Inflammatory macrophage (primary cell): ENCODE measurements at places on chromosomes 2 and 18.

- DNase-seq: no peak
These were observed 5.5 kb upstream of the TTL start for GRCh38 chr2:112476434-112476833.

DNA sequence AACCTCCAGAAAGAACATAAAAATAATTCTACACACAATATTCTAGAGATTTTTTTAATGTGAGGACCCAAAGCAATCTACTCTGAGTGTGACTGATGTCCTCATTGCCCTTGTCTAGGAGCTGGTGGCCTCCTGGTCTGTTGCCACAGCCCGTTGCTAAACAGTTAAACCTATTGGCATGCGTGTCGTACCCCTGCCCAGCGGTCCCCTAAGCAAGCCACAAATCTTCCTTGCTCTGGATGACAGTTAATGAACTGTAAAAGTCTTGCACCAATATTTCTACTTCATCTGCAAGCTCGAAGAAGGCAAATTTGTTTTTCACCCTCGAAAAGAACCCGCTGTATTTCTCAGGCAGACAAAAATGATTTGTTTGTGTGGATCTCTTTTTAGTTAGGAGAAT, 489.1 kb upstream of the MEX3C start:
- DNase-seq: no peak

GRCh38 chr2:62229082-62229605, 33.2 kb downstream of the B3GNT2 start:
- DNase-seq: no peak

DNA sequence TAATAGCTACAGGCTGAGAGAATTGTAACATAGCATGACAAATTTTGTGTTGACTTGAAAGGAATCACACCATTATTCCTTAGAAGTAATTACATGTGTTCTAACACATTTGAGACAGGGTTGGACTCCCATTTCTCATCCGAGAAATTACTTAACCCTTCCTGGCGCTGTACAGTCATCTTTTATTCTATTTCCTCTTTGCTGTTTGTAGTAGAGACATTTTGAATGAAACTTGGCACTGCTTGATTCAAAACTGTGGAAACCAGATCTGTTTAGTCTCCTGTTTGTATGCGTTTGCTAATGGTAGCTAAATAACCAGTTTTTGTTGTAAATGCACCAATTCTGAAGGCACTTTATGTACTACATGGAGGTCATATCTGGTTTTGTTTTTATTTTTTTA, 231.9 kb downstream of the ALPK2 start:
- no peak for DNase-seq

DNA sequence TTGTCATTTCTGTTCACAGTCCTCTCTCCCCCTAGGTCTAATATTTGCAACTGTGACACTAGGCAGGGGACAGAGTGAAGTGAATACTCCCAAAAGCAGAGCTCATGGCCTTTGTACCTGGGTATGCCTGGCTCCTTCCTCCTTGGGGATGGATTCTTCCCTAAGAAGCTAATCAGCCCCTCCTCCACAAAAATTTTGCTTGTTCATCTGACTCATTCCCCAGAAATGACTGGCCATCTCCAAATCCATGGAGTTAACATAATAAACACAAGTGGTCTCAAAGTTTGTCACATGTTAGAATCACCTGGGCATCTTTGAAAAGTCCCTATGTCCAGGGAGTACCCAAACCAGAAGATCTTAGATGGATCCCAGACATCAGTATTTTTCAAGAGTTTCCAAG, 65.3 kb downstream of the SUCLG1 start:
- no peak for DNase-seq

DNA sequence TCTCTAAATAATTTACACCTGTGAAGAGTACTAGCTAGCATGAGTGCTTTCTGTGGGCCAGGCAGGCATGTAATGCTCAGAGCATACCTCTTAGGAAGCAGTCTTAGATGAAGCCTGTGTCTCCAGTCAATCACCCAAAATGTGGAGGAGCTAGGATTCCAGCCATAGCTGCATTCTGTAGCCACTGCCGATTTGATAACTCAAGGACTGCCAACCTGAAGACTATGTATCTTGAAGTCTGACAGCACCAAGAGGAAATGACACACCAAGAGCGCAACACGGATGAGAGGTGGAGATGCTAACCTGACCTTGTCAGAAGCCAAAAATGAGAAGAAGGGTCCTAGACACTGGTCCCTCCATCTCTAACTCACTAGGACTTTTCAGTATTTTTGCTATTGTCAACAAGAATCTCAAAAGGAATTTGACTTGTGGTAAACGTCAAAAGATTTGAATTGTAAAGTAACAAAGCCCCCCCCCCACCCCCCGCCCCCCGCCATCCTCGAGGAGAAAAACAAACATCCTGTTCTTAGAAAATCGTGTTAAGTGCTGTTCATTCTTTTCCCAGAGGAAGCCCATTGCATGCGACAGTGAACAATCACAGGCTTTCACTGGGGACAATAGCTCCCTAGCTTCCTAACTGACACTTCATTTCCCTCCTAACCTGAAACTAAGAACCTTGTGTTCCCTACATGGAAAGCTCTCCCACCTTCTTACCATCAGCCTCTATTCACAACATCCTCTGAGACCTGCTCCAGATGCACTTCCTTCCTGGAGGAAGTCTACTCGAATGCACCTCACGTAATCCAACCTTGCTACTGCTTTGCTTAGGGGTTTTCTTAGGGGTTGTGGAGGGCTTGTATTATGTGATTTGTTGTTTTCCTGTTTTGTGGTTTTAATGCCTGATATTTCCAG, 14.7 kb downstream of the CDC42EP3 start:
- no peak for DNase-seq

- DNase-seq: no peak
These were observed 1304.3 kb upstream of the DDX18 start for GRCh38 chr2:116510117-116510671.
